ENCODE measurements at places on chromosomes 3 and 15.

DNA sequence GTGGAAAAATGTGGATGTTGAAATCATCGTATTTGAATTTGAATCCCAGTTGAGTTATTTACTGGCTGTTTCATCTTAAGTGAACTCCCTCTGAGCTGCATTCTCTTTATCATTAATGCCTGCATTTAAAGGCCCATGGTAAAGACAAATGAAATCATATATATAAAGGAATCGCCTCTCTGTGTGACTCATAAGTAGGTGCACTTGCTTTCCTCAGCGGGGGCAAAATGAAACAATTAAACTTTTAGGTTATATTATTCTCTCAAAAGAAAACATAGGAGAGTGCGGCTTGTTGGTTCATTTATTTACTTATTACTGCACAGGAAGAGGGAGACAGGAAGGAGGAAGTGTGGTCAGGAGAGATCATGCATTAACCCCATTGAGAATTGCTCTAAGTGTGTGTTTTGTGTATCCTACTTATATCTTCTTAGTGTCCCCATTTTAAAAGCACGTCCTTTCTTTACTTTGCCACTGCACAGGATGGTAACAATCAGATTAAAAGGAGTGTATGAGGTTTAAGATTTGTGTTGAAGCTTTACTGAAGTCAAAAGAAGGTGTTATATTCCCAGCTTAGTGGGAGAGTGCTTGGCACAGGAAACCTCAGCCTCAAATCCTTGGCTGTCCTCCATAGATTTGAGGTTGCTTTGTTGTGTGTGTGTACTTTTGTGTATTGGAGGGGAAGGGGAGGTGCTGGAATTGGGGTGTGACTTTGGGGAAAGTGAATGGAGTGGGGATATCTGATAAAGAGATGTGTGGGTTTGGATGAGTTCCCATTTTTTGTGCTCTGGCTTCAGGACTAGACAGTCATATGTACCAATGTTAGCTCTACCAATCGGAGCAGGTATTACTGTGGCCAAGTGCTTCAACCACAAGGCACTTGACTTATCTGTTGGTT, 595.8 kb upstream of the NR2F2 start:
- DNase-seq: no peak

- DNase-seq: no peak
Measured at GRCh38 chr15:82047453-82048400, 1.9 kb upstream of the MEX3B start.

DNA sequence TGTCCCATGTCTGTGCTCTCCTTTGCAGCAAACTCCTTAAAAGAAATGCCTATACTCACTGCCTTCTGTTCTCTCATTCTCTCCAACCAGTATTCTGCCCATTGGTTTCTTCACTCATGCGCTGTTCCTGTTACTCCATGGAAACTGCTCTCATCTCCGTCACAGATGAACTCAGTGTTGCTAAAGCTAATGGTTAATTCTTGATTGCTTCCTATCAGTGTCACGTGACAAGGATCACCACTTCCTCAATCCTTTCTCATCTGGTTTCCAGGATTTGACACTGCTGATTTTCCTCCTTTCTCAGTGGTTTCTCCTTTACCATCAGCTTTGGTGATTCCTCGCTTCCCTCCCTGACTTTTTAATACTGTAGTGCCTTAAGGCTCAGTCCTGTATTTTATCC, 2.6 kb downstream of the DPH3 start:
- DNase-seq: no peak

DNA sequence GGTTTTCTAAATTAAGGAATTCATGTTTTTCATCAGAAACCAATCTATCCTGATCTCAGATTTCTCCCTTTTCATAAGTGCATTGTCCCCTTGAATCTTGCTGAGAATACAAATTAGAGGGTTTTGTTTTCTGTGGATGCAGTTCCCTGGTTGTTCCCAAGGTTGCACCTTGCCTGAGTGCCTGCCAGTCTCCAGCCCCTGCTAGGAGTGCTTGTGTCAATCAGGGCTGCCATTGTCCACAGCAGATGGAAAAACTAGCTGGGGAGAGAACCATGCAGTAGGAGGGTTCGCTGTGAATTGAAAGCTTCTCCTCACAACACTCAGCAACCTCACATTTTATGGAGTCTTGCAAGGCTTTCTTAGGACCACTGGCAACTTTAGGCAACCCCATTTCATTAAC, 210.8 kb upstream of the CTNNB1 start:
- no peak for DNase-seq

DNA sequence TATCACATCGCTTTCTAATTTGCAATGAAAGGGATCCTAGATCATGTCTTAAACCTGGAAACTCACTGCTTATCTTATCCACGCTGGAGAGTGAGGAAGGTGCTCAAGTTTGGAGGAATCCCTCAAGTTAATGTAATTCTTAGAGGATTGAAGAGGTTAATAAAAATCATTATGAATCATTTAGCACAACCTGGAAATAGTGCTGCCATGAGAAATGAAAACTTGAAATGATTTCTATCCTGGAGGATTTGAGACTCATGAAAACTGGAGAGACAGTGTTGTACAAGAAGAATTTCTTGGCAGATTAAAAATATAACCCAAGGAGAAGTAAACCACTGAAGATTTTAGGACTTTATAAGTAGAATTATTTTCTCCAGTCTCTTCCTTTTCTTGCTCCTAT, 125.9 kb downstream of the ADAMTS9 start:
- no peak for DNase-seq

Measured in frontal cortex (tissue), 4 donors.